CD4-positive, alpha-beta T cell (primary cell): ENCODE measurements at places on chromosomes 6 and 20.
A peak's percentile ranks its signal among the peaks of the same experiment; 100 is the strongest.

DNA sequence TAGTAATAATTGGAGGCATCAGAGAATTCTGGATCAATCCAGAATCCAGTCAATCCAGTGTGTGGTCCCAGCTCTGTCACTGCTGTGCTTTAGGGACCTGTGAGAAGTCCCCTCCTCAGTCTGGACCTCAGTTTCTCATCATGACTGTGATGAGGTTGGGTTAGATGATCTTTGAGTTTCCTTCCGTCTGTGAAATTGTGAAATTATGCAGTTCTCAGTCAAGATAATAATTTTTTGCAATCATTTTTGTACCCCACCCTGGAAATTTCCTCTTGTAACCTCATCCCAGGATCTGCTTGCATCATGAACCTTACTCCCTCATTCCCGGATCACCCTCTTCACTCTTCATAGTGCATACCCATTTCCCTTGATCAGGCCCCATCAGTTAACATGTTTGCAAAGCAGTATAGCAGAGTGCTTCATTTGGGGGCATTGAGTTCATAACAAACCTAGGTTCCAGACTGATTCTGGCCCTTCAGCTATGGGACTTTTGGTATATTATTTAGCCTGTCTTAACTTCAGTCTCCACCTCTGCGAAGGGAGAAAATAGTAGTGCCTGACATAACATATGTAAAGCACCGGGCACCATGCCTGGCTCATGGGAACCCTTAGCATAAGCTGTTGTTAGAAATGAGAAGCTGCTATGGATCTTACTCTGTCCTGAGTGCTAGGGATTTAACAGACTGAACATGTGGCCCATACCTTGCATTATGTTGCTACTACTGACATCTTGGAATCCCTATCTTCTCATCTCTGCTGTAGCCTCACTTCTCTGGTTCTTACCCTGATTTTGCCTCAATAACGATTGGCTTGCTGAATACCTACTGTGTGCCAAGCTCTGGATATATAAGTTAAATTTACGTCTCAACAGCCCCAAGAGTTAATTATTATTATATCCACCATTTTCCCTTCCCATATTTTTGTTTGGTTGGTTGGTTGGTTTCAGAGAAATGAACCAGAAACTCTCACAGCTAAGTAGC, 1.3 kb downstream of the ZNF76 start:
- H3K27me3 ChIP-seq: no peaks in the 10 kb centered on the region
- peak overlapping the region; percentile 97 for H3K4me3 ChIP-seq
- H3K36me3 ChIP-seq: no peaks in the 10 kb centered on the region
- no peak for DNase-seq

GRCh38 chr6:52251113-52251512, 6.8 kb upstream of the IL17F start:
- H3K4me1 ChIP-seq: peaks cover 4% of the 10 kb centered on the region
- DNase-seq: no peak
- no peaks in the 10 kb centered on the region for H3K36me3 ChIP-seq
- peaks cover 12% of the 10 kb centered on the region for H3K27me3 ChIP-seq
- H3K27ac ChIP-seq: no peak overlapping the region
- no peak overlapping the region for H3K4me3 ChIP-seq

DNA sequence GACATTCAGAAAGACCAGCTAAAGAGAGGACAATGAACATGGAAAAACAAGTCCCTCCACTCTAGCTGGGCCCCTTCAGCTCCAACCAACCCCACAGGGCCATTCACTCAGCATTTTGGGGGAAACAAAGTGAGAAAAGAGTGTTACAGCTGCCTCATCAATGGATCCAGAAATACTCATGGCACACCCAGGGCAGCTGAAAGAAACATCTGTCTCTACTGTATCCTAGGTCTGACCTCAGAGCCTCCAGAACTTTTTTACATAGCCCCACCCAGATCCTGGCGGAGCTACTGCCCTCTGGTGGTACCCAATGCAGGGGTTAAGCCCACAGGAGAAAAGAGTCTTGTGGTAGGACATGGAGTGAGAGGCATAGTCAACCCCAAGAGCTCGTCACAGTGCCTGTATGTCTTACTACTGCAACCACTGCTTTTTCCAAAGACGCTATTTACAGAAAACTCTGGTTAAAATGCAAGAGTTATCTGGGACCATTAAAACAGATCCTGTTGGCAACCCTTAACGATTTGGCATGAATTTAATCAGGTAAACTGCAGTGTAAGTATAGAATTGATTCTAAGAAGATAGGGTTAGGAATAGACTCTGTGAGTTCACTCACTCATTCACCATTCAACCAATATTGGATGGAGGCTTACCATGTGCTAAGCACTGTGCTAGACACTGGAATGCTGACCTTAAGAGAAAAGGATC, 37.4 kb upstream of the FAM83C start:
- H3K27ac ChIP-seq: no peak overlapping the region
- H3K4me1 ChIP-seq: no peaks in the 10 kb centered on the region
- no peak overlapping the region for H3K4me3 ChIP-seq
- DNase-seq: no peak
- H3K27me3 ChIP-seq: no peaks in the 10 kb centered on the region

GRCh38 chr6:26383624-26384417, 913 bp downstream of the BTN2A2 start:
- DNase-seq: no peak
- no peaks in the 10 kb centered on the region for H3K27me3 ChIP-seq
- peak overlapping the region; percentile 59 for H3K27ac ChIP-seq
- H3K36me3 ChIP-seq: peaks cover 5% of the 10 kb centered on the region
- peak overlapping the region; percentile 92 for H3K4me3 ChIP-seq
- H3K4me1 ChIP-seq: peaks cover 19% of the 10 kb centered on the region

DNA sequence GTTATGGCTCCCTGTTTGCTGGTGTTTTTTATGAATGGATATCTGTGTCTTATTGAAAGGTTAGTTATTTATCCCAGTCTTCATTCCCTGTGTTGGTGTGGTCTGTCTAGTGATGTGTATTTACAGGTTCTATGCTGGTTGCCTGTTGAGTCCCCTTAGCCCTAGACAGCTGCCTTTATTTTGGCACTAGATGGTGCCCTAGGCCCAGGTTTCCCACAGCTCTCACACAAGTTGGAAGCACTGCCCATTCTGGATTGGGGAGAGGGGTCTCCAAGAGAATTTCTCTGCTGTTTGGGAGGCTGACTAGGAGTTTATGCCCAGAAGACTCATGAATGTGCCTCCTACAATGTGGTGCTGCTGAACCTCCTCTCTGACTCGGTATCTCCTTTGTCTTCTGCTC, 12.4 kb downstream of the GRM1 start:
- no peak overlapping the region for H3K4me3 ChIP-seq
- H3K36me3 ChIP-seq: no peaks in the 10 kb centered on the region
- DNase-seq: no peak
- H3K27ac ChIP-seq: no peak overlapping the region

DNA sequence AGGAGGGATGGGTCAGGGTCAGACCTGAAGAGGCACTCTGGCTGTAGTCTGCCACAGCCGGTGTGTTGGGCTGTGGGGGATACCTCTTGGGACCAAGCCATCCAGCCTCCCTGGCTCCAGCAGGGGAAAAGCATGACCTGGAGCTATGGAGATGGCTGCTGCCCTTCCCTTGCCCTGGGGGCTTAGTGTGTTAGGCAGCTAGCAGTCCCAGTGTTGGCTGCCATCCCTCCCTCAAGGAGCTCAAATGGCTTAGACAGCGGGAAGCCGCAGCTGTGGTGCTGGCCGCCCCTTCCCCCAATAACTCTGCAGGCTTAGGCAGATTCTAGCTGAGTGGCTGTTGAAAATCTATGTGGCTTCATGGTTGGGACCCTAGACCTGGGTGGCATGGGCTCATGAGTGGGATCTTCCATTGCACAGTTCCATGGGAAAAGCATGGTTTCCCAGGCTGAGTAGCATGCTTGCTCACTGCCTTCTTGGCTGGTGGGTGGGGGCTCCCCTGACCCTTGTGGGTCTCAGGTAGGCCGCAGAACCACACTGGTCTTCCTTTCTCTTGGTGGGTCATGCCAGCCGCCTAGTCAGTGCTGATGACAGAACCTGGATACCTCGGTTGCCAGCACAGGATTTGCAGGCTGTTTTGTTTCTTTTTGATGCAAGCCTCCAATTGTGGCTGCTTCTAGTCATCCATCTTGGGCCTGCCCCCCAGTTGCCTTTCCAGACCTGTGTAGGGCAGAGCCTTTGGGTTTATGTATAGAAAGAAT, 69.0 kb upstream of the AHI1 start:
- no peaks in the 10 kb centered on the region for H3K36me3 ChIP-seq
- no peak overlapping the region for H3K27ac ChIP-seq
- no peak overlapping the region for H3K4me3 ChIP-seq
- peaks cover 2% of the 10 kb centered on the region for H3K4me1 ChIP-seq

GRCh38 chr6:79780881-79781280, 149.8 kb downstream of the SH3BGRL2 start:
- no peak overlapping the region for H3K4me3 ChIP-seq
- H3K27ac ChIP-seq: no peak overlapping the region
- no peak for DNase-seq
- H3K4me1 ChIP-seq: peaks cover 9% of the 10 kb centered on the region
- no peaks in the 10 kb centered on the region for H3K27me3 ChIP-seq
- H3K36me3 ChIP-seq: no peaks in the 10 kb centered on the region

- peaks cover 16% of the 10 kb centered on the region for H3K27me3 ChIP-seq
- H3K4me1 ChIP-seq: peaks cover 8% of the 10 kb centered on the region
- no peaks in the 10 kb centered on the region for H3K36me3 ChIP-seq
- H3K27ac ChIP-seq: no peak overlapping the region
- no peak overlapping the region for H3K4me3 ChIP-seq
- peak; percentile 58 for DNase-seq
These were observed 49.7 kb upstream of the BHLHE23 start for GRCh38 chr20:63056236-63057170.

GRCh38 chr6:70041411-70041810, 175.1 kb downstream of the COL19A1 start:
- H3K4me1 ChIP-seq: no peaks in the 10 kb centered on the region
- H3K27me3 ChIP-seq: no peaks in the 10 kb centered on the region
- H3K36me3 ChIP-seq: no peaks in the 10 kb centered on the region

DNA sequence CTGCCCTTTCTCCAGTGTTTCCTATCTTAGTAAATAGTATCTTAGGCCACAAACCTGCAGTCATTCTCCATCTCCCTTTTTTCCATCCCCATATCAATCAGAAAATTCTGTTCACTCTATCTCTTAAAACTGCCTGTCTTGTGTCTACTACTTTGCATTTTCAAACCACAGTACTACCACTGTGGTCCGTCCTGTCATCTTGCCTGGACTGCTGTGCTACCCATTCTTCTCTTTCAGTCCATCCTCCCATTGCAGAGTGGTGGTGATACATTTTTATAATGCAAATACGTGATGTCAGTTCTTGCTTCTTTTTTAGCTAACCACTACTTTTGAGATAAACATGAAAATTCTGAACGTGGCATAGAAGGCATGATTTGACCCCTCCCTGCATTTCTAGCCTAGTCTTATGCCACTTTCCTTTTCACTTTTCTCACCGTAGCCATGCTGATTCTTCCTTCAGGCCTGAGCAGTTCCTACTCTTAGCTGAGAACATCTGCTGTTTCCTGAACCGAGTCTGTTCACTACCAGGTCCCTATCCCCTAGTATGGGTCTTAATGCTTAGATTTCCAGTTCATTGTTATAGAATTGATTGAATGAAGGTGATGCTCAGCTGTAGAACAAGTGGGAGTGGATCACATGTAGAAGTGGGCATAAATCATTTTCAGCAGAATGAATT, 13.8 kb downstream of the TBPL1 start:
- DNase-seq: no peak
- no peaks in the 10 kb centered on the region for H3K36me3 ChIP-seq
- H3K4me1 ChIP-seq: peaks cover 4% of the 10 kb centered on the region
- no peak overlapping the region for H3K4me3 ChIP-seq
- H3K27ac ChIP-seq: no peak overlapping the region

- peaks cover 26% of the 10 kb centered on the region for H3K4me1 ChIP-seq
- H3K36me3 ChIP-seq: no peaks in the 10 kb centered on the region
- H3K4me3 ChIP-seq: no peak overlapping the region
- no peak overlapping the region for H3K27ac ChIP-seq
- H3K27me3 ChIP-seq: no peaks in the 10 kb centered on the region
These were observed 61.4 kb upstream of the IL20RA start for GRCh38 chr6:137106183-137106582.

DNA sequence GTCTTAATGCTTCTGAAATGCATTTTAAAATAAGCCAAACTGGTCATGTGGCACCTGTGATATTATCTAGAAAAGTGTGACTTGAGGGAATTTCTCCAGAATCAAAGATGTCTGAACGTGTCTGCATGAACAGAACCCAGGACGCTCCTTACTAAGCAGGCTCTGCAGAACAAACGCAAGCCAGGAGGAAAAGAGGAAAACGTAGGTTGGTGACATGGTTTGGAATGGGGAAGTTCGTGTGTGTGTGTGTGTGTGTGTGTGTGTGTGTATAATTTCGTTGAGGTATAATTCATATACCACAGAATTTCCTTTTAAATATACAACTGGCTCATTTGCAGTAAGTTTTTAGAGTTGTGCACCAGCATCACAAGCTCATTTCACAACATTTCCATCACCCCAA, 200.5 kb upstream of the FOXQ1 start:
- H3K4me1 ChIP-seq: no peaks in the 10 kb centered on the region
- no peak for DNase-seq
- no peak overlapping the region for H3K27ac ChIP-seq
- no peaks in the 10 kb centered on the region for H3K27me3 ChIP-seq
- no peaks in the 10 kb centered on the region for H3K36me3 ChIP-seq
- no peak overlapping the region for H3K4me3 ChIP-seq

GRCh38 chr6:27755768-27756167, 156.4 kb downstream of the OR2B2 start:
- no peaks in the 10 kb centered on the region for H3K36me3 ChIP-seq
- no peak overlapping the region for H3K4me3 ChIP-seq
- H3K27me3 ChIP-seq: no peaks in the 10 kb centered on the region
- H3K27ac ChIP-seq: no peak overlapping the region
- DNase-seq: no peak

GRCh38 chr6:38164671-38165108, 345.2 kb downstream of the ZFAND3 start:
- no peak overlapping the region for H3K27ac ChIP-seq
- no peaks in the 10 kb centered on the region for H3K36me3 ChIP-seq
- no peak for DNase-seq
- H3K4me3 ChIP-seq: no peak overlapping the region
- H3K4me1 ChIP-seq: no peaks in the 10 kb centered on the region

DNA sequence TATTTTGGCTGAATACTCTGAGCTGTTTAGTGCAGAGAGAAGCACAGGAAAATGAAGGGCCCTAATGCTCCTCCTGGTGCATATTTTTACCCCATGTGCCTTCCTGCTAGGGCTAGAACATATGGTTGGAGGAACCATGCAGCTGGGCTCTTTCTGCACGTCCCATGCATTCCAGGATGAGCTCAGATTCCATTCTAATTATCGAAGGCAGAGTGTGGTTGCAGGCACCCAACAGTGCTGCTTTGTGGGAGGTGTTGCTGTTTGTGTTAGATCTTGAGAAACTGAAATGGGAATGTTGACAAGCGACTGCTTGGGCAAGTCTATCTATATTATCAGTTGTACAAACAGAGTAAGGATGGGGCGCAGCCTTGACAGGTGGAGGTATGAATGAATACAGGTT, 419.5 kb downstream of the DHX35 start:
- H3K36me3 ChIP-seq: no peaks in the 10 kb centered on the region
- no peak overlapping the region for H3K4me3 ChIP-seq
- H3K4me1 ChIP-seq: no peaks in the 10 kb centered on the region
- H3K27me3 ChIP-seq: no peaks in the 10 kb centered on the region
- no peak overlapping the region for H3K27ac ChIP-seq
- DNase-seq: no peak
